ENCODE measurements at places on chromosomes 5 and 9. TPM values are rescaled to one million over a fixed set of nuclear protein-coding genes. Genes with fewer than 3 reads are reported as not detected.

The ORM2 gene
- not detected for total RNA-seq

The KCNV2 gene
- total RNA-seq = not detected

DNA sequence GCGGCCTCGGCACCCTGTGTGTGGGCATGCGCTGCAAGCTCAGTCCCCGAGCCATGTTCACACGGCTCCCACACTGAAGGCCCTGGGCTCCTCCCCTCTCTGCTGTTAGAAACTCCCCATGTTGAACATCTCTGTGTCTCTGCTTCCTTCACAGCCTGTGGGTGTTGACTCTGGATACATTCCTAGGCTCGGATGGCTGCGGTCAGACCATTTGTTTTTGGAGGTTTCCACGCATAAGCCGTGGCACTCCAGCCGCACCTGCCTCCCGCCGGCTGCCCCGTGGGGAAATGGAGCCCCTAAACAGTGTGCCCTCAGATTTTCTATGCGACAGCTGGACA is 31.2 kb upstream of the LRRC14B start:
- DNase-seq = peak; percentile 87

DNA sequence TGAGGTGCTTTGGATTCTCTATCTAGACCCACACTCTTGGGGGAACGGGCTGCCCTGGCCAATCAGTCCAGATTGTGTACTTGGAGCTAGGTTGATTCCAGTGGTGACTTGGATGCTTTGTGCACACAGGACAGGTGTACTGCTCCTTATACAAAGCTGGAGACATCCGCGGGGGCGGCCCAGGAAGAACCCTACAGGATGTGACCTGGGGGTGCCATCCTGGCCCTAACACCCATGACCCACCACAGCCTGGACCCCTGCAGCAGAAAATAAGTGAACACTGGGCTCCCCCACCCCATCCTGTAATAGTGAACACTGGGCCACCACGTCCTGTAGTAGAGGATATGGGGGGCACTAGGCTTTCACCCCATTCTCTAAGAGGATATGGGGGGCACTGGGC is 12.1 kb upstream of the PLEKHG4B start:
- DNase-seq = no peak

- peak; percentile 83 for DNase-seq
Observed at GRCh38 chr5:74272024-74272775, 368.3 kb downstream of the ENC1 start.

DNA sequence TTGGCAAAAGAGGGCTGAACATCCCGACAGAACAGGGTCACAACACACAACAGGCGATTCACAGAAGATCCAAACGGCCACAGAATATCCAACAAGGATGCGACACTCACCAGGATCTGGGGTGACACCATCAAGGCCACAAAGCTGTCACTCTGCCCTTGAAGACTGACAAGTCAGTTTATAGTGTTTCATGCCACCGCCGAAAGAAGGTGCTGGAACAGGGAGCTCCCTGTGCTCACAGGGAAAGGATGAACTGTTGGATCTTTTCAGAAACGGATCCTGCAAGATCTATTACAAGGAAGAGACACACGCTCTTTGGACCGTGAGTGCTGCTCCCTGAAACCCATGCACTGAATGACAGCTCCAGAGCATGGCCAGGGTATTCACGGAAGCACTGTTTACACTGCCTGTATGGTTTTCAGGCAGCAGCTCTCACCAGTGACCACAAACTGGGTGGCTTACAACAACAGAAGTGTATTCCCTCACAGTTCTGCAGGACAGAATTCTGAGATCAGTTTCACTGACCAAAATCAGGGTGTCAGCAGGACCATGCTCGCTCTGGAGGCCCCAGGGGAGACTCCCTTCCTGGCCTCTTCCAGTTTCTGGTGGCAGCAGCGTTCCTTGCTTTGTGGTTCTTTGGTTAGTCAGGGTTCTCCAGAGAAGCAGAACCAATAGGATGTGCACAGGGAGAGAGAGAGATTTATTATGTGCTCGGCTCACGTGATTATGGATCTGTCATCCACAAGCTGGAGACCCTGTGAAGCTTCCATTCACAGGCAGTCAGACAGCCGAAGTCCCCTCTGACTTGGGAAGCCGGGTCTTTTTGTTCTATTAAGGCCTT is 52.8 kb downstream of the SEMA4D start:
- DNase-seq = no peak

DNA sequence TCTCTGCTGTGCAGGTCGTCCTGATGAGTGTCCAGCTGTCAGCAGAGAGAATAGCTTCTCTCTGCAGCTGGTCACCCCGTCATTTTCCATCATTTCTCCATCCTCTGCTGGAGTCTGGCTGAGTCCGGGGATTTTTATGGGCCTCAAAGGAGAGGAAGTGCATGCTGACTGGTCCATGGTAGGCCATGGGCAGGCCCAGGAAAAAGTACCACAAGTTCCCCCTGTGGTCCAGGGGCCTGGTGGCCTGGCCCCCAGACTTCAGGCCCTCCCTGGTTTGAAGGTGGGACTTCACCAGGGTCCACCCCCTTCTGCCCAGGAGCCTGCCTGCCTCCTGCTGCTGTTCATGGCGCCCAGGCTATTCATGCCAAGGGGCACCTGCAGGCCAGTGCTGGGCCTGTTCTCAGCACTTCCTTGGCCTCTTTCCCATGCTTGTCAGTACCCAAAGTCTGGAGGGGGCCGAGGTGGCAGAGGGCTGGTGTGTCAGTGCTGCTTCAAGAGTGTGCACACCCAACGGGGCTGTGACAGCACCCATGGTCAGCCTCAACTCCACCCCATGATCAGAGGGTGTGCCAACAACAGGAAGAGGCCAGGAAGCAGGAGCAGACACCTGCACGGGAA is 7.3 kb upstream of the MTMR12 start:
- no peak for DNase-seq

The CCNI2 gene
- 0.24 TPM for total RNA-seq

The SPINK6 gene
- not detected for total RNA-seq

The EXOSC2 gene
- total RNA-seq = 21.0 TPM

DNA sequence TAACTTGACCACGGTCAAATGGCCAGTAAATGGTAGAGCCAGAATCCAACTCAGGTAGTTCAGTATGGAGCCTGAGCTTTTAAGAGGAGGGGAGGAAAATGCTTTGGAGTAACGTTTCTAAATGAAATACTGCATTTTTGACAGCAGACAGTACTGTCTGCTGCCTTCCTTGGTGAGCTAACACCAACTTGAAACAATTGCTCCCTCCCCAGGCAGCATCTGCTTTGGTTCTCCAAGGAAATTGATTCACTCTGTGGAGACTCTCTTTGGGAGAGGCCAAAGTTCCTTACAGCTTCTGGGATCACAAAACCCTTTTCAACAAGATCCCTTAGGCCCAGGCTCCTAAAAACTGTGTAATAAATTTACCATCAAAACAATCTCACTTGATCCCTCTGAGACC is 75.2 kb upstream of the SSBP2 start:
- DNase-seq = no peak

The TLX3 gene
- not detected for total RNA-seq

The TRMT10B gene
- total RNA-seq = 6.2 TPM

DNA sequence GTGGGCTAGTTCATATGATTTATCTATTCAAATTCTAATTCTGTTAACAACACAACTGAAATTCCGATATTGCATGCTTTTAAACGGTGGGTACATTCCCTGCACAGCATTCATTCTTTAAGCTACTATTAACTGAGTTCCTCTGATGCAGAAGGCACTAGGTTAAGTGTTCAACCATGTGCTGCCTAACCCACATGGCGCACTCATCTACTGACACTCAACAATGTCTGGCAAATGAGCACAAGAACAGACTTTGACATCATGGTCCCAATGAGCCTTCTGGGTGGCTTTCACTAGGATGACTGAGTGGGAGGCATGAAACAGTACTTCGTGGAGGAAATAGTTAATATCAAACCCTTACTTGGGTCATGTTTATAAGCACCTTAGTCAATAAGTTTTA is 10.2 kb downstream of the NREP start:
- DNase-seq = peak; percentile 56
